ENCODE measurements at places on chromosomes 13 and 19.

DNA sequence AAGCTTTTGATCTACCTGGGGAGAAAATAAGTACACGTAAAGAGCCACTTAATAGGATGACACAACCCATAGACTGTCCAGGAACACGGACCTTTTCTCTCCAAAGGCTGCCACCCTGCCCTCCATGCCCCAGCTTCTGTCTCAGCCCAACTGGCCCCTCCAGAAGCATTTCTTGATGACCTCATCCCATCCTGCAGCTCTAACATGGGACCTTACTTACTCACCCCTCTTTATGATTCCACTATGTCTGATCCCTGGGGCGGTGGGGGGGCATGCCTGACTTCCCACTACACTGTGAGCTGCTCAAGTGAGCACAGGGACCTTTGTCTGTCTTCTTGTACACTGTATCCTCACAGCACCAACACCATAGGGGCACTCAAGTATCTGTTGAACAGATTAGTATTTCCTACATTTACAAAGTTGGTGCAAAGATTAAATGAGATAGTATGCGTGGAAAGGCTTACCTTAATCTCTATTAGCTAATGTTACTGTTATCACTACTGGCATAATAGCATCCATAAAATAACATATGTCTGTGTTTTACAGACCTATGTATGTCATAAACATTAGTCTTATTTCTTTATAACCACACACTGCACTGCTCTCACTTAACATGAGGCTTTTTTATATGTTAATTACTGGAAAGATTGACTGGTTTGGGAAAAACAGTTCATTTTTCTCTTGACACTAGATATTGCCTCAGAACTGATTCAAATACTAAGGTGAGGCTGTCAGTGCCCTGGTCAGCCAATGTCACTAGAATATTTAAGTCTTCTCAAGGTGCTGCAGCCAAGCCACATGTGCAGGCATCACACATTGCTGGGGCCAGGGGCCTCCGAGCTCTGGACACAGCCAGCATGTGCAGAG lies 100.9 kb downstream of the FOXO1 start:
- peak; percentile 28 for DNase-seq

- peak; percentile 42 for DNase-seq
These were observed 9.4 kb downstream of the SAMD4B start for GRCh38 chr19:39351537-39352064.

DNA sequence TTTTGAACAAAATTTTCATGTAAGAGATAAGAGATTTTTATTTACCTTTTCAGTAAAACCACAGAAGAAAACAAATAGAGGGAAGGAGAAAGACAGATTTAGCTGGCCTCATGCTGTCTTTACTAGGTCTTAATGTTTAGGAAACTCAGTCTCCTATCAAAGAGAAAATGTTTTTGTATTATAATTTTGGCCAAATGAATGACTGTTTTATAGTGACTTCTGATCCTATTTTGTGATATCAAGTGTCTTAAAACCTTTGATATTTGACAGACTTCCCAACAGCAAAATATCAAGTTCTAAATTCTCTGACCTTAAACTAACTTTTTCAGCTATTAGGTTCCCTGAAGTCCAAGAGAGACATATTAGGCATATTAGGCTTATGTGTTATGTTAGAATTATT lies 27.0 kb downstream of the CRYL1 start:
- DNase-seq, result no peak

GRCh38 chr13:76297331-76297730 lies 588.9 kb downstream of the KCTD12 start:
- no peak for DNase-seq

Measured in EH (cell line).